ENCODE measurements at places on chromosomes 11 and 22.

GRCh38 chr11:14449302-14449714, 50.3 kb downstream of the COPB1 start:
- no peak for DNase-seq

DNA sequence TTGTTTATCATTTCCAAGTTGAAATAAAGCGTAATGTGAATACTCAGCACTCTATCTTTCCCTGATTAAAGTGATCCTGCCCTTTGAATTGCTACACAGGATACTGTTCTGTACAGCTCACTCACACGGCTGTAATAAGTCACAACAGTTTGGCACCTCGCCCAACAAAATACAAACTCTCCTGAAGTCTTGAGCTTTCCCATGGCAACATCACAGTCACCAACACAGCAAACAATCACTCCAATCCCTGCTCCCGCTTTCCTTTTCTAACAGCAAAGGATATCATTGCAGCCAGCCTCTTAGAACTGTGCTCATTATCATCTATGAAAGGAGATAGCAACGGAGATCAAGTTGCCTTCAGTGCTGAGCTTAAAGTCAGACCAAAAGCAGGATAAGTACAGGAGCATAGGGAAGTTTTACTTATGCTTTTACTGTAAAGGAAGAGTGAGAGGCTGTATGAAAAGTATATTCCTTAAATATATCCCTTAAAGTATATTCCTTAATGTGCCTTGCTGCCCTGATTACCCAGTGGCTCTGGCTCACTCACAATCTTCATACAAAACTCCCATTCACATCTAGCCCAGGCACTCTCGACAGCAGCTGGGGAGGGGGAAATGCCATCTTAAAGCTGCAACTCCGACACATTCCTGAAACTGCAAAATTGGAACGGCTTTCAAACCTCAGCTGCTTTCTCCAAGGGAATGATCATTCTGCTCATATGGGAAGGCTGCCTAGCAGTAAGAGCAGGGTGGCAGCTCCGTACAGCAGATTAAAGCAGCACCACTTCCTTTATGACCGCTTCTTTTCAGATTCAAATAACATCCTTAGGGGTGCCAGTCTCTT, 35.8 kb downstream of the MAML2 start:
- no peak for DNase-seq

GRCh38 chr22:37716708-37717107, 19.9 kb downstream of the TRIOBP start:
- DNase-seq = no peak

DNA sequence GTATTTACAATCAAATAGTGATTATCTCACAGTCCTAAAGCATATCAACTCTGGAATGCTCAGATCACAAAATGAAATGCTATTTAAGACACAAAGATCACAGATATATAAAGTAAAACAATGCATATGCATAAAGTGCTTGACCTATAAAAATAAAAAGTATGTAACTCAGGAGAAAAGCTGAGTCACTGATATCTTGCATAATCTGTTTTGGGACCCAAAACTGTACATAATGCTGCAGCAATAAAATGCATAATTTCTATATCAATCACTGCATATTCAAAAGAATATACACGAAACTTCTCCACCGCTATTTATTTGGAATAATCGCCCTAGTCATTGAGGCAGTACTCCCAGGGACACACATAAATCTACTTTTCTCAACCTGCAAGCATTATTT, 34.9 kb upstream of the GRIA4 start:
- no peak for DNase-seq

DNA sequence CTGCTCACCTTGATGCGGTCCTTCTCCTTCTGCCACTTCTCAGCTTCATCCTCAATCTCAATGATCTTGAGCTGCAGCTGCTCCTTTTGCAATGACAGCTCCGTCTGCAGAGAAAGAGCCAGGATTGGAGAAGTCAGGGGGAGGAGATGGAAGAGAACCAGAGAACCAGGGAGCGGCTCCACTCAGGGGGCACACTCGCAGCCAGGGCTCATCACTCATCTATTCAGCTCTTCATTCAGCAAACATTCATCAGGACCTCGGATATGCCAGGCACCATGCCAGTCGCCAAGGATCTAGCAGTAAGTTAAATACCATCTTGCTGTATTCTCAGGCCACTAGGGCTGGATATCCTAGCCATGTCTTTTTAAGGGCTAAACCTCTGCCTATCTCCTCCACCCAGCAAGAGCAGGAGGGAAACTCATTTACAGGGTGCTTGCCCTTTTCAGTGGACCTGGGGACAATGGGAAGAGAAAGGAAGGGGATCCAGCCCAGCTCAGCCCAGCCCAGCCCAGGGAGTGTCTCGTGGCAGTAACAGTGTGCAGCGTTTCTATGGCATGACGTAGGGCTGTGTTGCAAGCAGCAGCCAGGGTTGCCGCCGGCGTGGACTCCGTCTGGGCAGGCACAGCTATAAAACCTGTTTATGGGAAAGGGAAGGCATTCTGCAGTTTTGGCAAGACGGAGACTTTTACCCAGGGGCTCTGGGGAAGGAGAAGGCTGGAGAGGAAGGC, 9.4 kb downstream of the TRIM29 start:
- DNase-seq = no peak

DNA sequence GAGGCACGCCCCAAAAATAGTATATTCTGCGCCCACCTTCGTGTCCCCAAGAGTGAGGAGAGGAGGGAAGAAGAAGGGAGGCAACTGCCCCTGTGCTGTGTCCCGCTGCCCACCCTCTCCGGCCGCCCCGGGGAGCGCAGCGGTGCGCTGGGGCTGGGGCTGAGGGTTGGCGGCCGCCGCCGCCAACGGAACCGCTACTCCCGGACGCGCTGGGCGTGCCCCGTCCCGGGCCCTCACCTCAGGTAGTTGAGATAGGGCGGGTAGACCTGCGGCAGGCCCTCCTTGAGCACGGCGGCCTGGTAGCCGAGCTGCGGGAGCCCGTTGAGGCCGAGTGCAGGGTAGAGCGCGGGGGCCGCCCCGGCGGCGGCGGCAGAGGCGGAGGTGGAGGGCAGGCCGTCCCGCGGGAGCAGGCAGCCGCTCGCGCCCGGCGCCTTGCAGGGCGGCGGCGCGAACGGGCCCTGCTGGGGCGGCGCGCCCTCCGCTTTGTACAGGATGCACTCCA, 2.4 kb downstream of the PGR start:
- DNase-seq = no peak

DNA sequence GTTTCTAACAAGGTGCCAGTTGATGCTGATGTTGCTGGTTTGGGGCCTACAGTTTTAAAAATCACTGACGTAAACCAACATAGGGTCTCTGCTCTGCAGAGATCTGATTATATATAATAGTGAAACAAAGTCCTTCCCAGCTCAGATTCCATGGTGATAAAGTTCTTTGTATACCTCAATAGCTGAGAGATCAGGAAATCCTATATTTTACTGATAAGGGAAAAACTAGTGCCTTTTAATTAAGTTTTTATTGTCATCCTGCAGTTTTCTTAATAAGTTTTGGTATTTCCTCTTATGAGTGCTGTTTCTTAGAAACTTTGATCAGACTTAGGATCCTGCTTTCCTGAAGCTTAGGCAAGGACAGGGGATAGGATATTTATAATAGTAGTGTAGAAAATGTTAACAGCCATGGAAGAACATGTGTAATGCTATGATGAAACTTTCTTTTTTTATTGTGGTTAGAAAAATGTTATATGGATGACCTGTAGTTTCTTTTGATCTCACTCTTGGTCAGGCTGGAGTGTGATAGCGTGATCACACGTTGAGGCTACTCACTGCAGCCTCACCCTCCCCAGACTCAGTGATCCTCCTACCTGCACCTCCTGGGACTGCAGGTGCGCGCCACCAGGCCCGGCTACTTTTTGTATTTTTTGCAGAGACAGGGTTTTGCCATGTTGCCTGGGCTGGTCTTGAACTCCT, 14.1 kb downstream of the CAPRIN1 start:
- no peak for DNase-seq

DNA sequence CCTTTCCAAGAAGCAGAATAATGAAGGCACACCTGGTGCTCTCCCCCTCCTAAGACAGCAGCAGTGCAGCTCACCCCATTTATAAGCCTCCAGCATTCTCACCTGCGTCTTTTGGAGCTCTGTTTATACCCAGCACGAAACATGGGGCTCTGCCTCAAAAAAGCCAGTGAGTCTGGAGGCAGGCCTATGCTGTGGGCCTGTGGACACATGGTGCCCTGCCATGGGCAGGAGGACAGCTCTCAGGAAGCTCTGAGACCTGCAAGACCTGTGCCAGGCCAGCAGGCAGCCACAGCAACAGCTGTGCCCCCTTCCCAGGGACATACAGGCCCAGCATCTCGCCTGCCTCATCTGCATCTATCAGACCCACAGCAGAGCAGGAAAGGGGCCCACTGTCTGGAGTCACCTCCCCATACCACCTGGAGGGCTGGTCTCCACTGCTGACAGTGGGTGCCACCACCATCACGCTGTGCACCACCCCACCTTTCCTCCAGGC, 64.2 kb downstream of the DGCR2 start:
- no peak for DNase-seq

GRCh38 chr22:36589856-36590255, 60.9 kb upstream of the EIF3D start:
- no peak for DNase-seq

DNA sequence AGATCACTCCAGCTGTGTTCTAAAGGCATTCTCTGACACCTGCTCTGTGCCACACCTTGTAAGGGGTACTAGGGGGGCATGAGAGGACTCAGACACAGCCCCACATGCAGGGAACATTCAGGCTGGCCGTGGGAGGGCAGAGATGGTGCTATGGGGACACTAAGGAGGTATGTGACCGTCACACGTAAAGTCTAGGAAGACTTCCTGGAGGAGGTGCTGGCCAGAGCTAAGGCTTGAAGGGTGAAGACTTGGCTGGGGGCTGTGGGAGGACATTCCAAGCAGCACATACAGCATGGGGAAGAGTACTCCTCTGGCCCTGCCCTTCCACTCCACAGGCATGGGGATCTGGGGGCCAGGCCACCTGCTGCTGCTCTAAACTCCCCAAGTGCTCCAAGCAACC, 48.5 kb upstream of the TCF20 start:
- DNase-seq = no peak

GRCh38 chr11:128587415-128587814, at the start of gene ETS1:
TSS of gene ETS1 (minus strand) at chr11:128587558. CDS start at chr11:128573130, 14,428 bp downstream.
- no peak for DNase-seq

All from activated CD8-positive, alpha-beta memory T cell treated with anti-CD3 and anti-CD28 coated beads for 1 hour (primary cell).